ENCODE measurements at places on chromosomes 5 and 9.

GRCh38 chr9:126490871-126491567 is 122.7 kb upstream of the LMX1B start:
- DNase-seq: peak; percentile 66
- H3K36me3 ChIP-seq: no peaks in the 10 kb centered on the region
- H3K4me3 ChIP-seq: no peak overlapping the region

DNA sequence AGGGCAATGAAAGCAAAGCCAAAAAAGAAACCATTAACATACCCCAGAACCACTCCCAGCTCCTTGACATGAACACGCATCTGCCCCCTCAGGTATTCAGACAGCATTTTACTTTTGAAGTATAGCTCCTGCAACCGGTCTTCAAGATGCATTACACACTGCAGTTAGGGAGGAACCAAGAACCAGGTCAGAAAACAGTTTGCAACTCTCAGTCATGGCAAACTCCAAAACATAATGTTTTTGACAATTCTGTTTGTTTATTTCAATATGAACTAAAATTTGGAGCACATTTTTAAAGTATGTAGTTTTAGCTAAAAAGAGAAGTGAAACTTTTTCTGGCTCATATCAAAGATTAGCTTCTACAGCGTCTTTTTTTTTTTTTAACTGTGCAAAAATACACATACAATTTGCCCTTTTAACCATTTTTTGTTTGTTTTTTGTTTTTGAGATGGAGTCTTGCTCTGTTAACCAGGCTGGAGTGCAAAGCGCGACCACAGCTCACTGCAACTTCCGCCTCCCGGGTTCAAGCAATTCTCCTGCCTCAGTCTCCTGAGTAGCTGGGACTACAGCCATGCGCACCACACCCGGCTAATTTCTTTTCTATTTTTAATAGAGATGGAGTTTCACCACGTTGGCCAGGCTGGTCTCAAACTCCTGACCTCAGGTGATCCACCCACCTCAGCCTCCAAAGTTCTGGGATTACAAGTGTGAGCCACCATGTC is 12.2 kb upstream of the RAPGEF6 start:
- no peak for DNase-seq
- peaks cover 26% of the 10 kb centered on the region for H3K36me3 ChIP-seq
- H3K27ac ChIP-seq: no peak overlapping the region

GRCh38 chr9:136950656-136951276 is 1.3 kb upstream of the LCN12 start:
- H3K27me3 ChIP-seq: no peaks in the 10 kb centered on the region
- H3K36me3 ChIP-seq: no peaks in the 10 kb centered on the region

GRCh38 chr9:121688146-121688680 is 36.8 kb downstream of the DAB2IP start:
- no peak overlapping the region for H3K27ac ChIP-seq
- no peaks in the 10 kb centered on the region for H3K4me1 ChIP-seq
- no peak overlapping the region for H3K4me3 ChIP-seq
- H3K27me3 ChIP-seq: peaks cover 4% of the 10 kb centered on the region

DNA sequence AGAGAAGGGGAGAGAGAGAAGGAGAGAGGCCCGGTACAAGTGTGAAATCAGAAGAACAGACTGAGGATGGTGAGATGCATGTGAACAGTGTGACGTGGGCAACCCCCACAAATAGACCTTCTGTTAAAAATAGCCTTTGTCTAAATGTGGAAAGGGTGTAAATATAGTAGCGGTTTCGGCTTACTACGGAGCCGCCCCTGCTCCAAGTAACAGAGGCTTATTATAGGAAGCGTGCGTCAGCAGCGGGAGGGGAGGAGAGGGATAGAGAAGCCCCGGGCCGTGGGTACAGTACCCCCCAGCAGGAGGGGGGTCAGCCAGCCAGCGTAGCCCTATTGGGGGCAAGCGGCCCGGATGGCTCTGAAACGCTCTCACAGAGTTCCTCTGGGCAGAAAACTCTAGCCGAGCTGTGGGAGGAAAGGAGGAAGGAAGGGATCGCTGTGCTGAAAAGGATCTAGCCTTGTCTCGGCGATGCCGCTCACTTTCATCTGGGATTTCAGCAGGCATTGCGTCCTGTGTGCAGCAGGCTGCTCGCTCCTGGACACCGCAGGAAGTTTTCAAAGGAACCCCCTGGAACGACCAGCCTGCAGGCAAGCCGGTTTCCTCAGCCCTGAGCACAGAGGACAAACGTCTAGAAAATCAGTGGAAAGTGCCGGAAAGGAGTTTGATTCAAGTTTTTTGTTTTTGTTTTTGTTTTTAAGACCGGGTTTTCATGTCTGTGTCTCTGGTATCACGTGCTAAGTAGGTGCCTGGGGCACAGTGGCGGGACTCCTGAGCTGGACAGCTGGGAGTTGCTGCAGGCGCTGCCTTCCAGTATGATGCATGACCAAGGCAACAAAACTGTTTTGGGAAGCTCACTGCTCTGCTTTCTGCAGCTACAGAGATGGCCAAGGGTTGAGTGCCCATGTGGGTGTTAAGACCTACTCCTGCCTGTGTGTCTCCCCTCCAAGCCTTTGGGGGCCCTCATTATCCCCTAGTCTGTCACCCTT is 146.6 kb downstream of the SEC61B start:
- H3K4me1 ChIP-seq: peaks cover 18% of the 10 kb centered on the region
- H3K4me3 ChIP-seq: peak overlapping the region; percentile 50
- H3K36me3 ChIP-seq: no peaks in the 10 kb centered on the region
- H3K27me3 ChIP-seq: peaks cover 25% of the 10 kb centered on the region

GRCh38 chr9:91843093-91843492 is 106.9 kb downstream of the ROR2 start:
- peaks cover 7% of the 10 kb centered on the region for H3K4me1 ChIP-seq
- peaks cover 12% of the 10 kb centered on the region for H3K27me3 ChIP-seq
- DNase-seq: no peak
- H3K36me3 ChIP-seq: no peaks in the 10 kb centered on the region

DNA sequence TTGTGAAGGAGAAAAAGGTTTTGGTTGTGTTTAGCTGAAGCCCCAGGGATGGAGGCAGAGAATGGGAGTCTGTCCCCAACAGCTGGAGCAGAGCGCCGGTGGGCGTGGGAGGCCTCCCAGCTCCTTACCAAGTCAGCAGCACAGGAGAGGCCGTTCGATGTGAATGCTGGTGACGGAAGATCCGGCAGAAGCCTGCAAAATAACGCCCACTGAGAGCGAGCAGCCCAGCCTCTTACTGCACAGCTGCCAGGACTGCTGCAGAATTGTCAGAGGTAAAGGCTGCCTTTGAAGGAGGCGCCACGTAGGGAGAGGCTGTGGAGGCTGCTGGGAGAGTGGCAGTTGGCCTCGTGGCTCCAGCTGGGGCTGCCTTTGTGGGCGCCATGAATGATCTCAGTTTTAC is 26.2 kb downstream of the ANGPTL2 start:
- no peak overlapping the region for H3K4me3 ChIP-seq
- H3K27ac ChIP-seq: no peak overlapping the region
- no peaks in the 10 kb centered on the region for H3K36me3 ChIP-seq
- no peaks in the 10 kb centered on the region for H3K4me1 ChIP-seq
- H3K27me3 ChIP-seq: no peaks in the 10 kb centered on the region

- peaks cover 19% of the 10 kb centered on the region for H3K27me3 ChIP-seq
- no peak overlapping the region for H3K4me3 ChIP-seq
- H3K4me1 ChIP-seq: no peaks in the 10 kb centered on the region
- no peak overlapping the region for H3K27ac ChIP-seq
- DNase-seq: no peak
- no peaks in the 10 kb centered on the region for H3K36me3 ChIP-seq
Observed at GRCh38 chr5:149679876-149680809, 50.0 kb upstream of the PPARGC1B start.

All from activated CD8-positive, alpha-beta T cell treated with anti-CD3 and anti-CD28 coated beads for 36 hours (primary cell).